AG09309 (cell line): ENCODE measurements at places on chromosomes 6 and 20.

GRCh38 chr6:54085047-54085446, 26.2 kb upstream of the MLIP start:
- DNase-seq = no peak

DNA sequence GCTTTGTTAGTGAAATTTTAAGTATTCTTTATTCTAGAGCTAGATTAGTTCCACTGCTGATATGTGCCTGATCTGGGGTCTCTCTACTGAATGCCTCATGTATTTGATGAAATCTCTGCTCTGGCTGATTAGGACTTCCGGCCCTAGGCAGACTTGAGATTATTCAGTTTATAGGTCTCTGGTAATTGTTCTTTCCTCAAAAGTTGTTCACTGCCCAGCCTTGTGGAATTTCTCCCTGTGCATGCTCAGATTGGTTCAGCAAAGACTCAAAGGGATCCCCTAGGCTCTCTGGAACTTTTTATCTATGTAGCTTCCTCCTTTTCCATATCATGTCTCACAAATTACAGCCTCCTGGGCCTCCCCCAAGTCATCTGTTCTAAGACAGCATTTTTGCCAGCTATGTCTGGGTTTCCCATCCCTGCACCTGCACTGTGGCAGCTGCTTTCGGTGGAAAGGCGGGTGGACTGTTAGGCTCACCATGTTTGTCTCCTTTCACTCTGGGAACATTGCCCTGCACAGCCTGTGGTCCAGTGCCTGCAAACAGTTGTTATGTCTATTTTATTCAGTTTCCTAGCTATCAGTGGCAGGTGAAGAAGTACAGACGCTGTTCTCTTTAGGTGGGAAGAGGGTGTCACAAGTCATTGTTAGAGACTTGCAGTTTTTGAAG, 73.7 kb downstream of the RPP40 start:
- DNase-seq = no peak

DNA sequence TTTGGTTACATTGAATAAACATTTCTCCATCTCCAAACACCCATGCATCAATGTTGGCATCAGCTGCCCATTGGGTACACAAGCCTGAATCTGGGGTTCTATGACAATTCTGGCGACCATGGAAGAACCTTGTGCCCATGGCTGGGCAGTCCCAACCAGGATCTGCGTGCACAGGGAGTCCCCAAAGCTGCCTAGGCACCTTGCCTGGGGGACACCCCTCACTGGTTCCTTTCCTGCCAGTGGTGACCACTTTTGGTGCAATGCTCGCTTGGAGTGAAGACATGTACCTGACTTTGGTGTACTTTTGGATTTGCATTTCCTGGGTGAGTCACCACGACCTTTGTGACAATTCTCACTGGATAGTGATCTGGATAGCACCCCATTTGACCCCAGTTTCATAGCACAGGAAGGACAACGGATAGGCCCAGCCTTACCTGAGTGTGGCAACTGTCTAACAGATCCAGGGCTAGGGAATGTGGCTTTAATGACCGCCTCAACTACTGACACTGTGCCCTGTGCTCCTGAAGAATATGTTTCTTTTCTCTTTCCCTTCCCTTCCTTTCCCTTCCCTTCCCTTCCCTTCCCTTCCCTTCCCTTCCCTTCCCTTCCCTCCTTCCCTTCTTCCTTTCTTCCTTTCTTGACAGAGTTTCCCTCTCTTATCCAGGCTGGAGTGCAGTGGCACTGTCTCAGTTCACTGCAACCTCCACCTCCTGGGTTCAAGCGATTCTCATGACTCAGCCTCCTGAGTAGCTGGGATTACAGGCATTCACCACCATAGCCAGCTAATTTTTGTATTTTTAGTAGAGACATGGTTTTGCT, 7.1 kb downstream of the SPINT3 start:
- no peak for DNase-seq

DNA sequence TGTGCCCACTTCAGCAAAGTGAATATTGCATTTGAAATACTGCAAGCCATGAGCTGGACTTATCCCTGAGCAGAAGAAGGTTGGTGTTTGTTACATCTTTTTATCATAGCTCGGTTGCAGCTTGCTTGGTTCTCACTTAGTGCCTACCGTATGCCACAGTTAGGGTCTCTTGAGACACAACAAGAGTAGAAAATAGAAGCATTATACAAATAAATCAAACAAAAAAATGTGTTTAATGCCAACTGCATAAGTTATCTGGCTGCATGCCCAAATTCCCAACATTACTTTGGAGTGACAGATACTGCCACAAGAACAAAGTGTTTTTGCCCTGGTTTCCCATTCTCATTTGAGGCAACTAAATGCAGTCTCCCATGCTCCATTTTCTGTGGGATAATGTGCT, 53.9 kb upstream of the LAMP5 start:
- no peak for DNase-seq

GRCh38 chr20:59159493-59160376, 3.9 kb upstream of the ZNF831 start:
- no peak for DNase-seq

GRCh38 chr6:161140554-161140875, 133.3 kb downstream of the AGPAT4 start:
- DNase-seq = no peak

GRCh38 chr6:256169-256568, 36.1 kb upstream of the DUSP22 start:
- DNase-seq = no peak

- no peak for DNase-seq
Observed at GRCh38 chr20:32482442-32483261, 102.5 kb downstream of the NOL4L start.

DNA sequence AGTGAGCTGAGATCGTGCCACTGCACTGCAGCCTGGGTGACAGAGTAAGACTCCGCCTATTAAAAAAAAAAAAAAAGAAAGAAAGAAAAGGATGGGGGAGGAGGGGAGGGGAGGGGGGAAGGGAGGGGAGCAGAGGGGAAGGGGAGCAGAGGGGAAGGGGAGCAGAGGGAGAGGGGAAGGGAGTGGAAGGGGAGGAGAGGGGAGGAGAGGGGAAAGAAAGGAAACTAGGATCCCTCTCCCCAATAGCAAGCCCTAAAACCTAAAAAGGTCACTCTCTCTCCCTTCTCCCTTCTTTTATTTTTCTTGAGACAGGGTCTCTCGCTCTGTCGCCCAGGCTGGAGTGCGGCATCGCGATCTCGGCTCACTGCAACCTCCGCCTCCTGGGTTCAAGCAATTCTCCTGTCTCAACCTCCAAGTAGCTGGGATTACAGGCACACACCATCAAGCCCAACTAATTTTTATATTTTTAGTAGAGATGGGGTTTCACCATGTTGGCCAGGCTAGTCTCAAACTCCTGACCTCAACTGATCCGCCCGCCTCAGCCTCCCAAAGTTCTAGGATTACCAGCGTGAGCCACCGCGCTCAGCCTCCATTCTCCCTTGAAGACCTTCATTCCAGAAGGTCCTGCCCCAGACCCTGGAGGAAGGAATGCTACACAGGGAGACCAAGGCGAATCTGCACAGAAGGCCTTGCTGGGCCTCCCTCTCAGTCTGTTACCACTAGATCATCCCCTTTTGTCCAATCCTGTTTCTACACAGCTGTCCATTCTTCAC, 45.8 kb upstream of the PIM1 start:
- no peak for DNase-seq

DNA sequence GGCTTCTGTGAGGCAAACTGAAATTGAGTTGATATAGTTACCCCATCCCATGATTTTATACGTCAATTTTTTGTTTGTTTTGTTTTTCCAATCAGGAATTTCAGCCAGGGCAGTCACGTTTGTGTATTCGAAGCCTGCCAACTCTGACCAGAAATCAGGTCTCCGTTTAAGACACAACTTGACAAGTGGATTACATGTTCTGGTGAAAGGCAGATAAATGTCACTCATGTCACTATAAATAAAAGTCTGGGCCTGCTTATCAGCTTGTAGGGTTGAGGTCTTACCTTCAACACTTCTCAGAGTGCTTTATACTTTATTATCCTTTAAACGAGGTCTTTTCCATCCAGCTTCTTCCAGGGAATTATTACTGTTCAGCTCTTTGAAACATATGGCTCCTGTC, 8.4 kb upstream of the XRN2 start:
- no peak for DNase-seq

DNA sequence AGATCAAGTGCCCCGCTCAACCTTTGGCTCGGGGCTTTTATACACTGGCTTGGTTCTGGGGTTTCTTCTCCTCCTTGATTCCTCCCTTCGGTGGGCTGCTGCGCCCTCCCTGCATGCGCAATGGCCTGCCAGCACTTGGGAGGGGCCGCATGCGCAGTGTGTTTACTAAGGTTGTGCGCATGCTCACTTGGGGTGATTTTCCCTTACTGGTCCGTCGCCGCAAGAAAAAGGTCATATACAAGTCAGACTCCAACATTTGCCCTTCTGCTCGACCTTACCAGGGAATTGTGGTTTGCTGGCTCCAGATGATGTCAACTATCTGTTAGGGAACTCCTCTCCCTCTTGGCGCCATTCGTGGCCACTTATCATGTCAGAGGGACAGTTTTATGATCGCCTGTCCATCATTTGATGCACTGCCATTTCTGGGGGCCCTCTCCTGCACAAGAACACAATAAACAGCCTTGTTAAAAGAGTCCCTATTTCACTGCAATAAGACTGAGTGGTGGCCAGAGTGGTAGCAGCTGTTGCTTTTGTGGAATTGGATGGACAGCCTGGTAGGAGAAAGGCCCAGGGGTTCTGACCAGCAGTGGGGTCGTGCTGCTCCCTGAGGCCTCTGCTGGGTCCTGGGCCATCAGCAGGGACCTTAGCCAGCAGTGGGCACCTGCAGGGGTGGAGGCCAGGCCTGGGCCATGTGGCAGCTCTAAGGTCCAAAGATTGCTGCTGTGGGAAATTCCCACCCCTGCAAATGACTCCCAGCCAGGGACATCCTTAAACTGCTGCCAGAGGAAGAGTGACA, 2.8 kb upstream of the LBP start:
- DNase-seq = no peak

- DNase-seq = no peak
Observed at GRCh38 chr6:169241688-169242350, 11.8 kb downstream of the THBS2 start.

DNA sequence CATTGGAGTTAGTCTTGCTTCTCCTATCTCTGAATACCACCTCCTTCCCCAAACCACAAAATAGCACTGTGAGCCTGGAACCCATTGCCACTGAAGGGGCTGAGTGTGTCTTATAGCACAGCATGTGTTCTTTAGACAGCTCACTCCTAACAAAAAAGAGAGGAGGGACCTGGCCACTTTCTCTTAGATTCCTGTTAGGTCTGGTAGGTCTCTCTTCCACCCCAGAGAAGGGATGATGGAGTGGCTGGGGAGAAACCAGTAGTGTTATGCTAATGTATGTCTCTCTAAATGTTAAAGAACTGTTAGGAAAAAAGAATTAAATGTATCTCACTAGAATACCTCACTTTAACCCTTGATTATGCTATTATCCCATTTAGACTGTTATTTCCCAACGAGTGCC, 340.3 kb downstream of the EPHA7 start:
- no peak for DNase-seq

- no peak for DNase-seq
Observed at GRCh38 chr20:50223039-50224005, 32.7 kb downstream of the CEBPB start.

DNA sequence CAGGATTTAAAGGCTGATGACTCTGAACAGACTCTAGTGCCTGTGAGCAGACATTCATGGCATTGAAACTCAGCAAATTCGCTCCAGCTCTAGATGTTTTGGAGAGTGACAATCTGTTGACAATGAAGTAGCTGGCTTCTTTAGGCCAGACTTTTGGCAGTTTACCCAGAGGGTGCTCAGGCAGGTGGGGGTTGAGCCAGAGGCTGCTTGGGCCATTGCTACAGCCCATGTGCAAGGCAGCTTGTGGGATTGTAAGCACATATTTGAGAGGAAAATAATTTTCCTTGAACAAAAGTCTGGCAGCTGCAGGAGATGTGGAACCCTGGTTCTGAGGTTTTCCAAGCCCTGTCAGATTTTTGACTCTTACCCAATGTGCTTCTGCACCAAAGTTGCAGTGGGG, 311.6 kb downstream of the CDC5L start:
- DNase-seq = no peak

DNA sequence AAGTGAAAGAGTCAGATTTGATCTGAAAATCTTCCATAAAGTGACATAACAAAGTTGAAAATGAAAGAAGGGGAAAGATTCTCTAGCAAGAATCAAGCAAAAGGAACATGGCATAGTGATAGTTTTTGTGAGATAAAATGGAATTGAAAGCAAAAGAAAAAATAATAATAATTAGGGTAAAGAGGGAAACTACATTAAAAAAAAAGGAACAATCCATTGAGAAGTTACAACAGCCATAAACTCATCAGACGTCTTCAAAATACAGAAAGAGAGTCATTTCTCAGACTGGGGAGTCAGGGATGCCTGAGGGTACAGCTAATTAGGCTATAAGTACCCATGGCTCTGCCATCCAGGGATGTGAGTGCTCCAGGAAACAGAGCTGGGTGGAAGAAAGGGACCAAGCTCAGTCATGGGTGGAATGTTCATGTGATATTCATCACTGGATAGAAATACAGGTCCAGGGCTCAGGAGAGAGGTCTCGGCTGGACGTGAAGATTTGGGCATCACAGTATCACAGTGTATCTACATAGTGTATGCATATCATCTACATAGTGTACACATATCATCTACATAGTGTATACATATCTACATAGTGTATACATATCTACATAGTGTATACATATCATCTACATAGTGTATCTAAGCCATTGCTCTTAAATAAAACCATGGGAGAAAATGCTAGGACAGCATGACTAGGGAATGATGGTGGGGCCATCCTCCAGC, 29.4 kb downstream of the DUSP22 start:
- DNase-seq = no peak

DNA sequence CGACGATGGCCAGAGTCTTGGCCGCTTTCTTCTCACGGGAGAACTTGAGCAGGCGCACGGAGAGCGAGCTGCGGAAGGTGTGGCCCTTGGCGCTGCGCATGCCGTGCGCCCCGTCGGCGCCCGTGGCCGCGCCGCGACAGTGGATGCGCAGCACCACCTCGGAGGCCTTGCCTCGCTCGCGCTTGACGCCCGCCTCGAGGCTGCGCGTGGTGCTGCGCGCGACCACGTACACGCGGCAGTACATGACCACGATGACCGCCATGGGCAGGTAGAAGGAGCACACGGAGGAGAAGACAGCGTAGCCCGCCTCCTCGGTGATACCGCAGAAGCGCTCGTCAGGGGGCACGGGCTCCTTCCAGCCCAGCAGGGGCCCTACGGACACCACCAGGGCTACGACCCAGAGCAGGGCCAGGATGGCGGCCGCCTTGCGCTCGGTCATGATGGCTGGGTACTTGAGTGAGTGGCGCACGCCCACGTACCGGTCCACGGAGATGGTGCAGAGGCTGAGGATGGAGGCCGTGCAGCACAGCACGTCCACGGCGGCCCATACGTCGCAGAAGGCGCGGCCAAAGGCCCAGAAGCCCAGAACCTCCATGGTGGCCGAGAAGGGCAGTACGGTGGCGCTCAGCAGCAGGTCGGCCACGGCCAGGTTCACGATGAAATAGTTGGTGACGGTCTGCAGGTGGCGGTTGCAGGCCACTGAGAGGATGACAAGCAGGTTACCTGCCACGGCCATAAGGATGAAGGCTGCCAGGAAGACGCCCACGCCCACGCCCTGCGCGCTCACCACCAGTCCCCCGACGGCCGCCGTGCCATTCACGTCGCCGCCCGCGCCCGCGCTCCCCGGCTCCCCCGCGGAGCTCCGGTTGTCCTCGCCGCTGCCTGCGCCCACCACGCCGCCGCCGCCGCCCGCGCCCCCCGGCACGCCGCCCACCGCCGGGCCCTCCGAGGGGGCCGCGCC, 232.8 kb upstream of the RNF24 start:
- no peak for DNase-seq
